EH (cell line): ENCODE measurements at places on chromosomes 2 and 18.

GRCh38 chr2:241393524-241394196 lies 37.6 kb downstream of the FARP2 start:
- no peak for DNase-seq

GRCh38 chr18:76972241-76972640 lies 149.9 kb downstream of the ZNF236 start:
- DNase-seq = no peak

DNA sequence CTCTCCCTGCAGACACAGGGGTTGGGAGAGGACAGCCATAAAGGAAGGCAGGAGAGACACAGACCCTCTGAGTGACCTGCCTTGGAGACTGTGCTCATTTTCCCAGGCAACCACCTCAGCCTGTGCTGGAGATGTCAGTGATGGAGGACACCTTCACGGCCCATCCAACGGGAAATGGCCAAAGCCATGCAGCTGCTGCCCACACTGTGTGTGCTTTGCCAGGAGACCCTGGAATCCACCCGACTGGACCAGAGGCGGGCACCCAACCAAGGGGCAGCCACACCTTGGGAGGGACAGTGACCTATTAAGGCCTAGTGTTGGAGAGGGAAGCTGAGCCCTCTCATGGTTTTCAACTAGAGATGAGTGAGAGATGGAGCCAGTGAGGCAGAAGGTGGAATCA lies 192.5 kb downstream of the SMAD2 start:
- no peak for DNase-seq

GRCh38 chr2:240949791-240950705 lies 43.9 kb downstream of the CROCC2 start:
- no peak for DNase-seq

GRCh38 chr18:54717673-54718407 lies 110.4 kb upstream of the RAB27B start:
- DNase-seq = no peak

- peak; percentile 33 for DNase-seq
These were observed 96.5 kb downstream of the CCDC93 start for GRCh38 chr2:117917223-117917917.

- peak; percentile 92 for DNase-seq
These were observed 50.7 kb downstream of the SFXN5 start for GRCh38 chr2:73020657-73021370.

- no peak for DNase-seq
These were observed 78.5 kb downstream of the MDH1 start for GRCh38 chr2:63667132-63667700.

GRCh38 chr2:16007167-16007934 lies 67.0 kb downstream of the MYCN start:
- DNase-seq = no peak

GRCh38 chr2:117785740-117786139 lies 28.8 kb upstream of the DDX18 start:
- peak; percentile 57 for DNase-seq

DNA sequence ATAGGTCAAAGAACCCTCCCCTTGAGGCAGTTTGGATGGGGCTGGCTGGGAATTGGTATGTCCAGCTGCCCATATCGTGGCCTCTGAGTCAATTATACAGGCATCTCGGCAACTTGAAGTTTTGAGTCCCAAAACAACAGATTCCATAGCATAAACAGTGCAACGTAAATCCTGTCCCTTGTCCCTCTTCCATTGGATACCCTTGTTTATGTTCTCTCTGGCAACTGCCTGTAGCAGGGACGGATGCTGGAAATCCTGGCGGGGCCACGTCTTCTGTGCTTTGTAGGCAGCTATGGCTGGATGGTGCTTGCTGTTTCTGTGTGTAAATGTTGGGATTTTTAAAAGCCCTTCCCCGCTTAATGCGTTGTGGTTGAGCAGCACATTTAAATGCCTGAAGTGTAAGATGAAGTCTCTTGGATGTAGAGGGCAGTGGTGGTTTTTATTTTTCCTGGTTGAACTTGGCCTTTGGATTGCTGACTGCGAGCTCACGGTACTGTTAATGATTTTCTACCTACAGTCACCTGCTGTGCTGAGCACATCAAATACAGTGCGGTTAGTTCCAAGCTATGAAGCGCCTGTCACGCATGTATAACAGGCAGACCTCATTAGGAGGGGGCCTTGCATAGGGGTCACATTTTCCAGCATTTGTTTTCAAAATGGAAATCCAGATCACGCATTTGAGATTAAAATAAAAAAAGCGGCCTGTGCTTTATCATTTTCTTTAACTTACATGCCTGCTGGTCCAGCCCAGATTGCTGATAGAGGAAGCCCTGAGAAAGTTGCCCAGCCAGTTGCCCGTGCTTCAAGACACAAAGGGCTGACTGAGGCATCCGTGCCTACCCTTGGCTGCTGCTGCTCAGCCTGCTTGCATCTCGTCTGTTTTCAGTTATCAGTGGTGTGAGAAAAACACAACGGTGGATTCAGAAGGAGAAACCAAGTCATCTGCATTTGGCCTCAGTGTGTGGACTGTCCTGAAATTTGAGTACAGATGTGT lies 84.7 kb downstream of the NEDD4L start:
- DNase-seq = no peak

DNA sequence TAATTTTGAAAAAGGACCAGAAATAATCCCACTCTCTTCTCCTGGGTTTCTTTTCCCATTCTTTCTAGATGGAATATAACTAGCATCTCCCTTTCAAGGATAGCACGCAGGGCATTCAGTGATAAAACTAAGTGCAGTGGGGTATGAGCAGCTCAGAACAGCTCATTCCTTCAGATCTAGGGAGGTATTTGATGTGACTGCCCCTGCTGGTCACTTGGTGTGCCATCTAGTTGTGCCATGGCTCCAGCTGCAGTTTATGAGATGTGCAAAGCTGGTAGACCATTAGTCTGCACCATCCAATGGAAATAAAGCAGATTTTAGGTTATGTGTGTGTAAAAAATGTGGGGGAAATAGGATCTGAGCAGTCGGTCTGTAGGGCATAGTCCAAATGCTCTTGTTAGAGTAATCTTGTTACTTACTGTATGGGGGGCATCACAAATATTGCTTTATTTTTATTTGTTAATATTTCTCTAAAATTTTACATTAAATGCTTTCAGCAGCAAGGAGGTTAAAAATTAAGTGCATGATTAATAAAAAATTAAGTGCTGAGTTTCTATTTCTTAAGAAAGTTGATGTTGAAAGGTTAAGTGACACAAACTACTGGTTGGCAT lies 38.9 kb downstream of the CTAGE1 start:
- DNase-seq = peak; percentile 53
